ENCODE measurements at places on chromosomes 5 and 9. TPM values are rescaled to one million over a fixed set of nuclear protein-coding genes. Genes with fewer than 3 reads are reported as not detected.

Gene PPP3R2
- total RNA-seq: not detected

Gene RAB3C
- not detected for total RNA-seq

Gene SH2D3C
- total RNA-seq: not detected

Gene EPB41L4B
- total RNA-seq: 11.1 TPM

Gene ANKRD34B
- not detected for total RNA-seq

Gene PCA3
- not detected for total RNA-seq

Gene SLC36A2
- total RNA-seq: not detected

Gene C5orf34
- total RNA-seq: 5.1 TPM

Gene ZDHHC11B
- 1.3 TPM for total RNA-seq

Data from A549 treated with RU486 at 1 μM for 4 hours (cell line).